Cardiac fibroblast (primary cell): ENCODE measurements at places on chromosomes 3 and 15.
A peak's percentile ranks its signal among the peaks of the same experiment; 100 is the strongest.

GRCh38 chr15:64855205-64855975 is 13.7 kb downstream of the PLEKHO2 start:
- peak; percentile 32 for DNase-seq

DNA sequence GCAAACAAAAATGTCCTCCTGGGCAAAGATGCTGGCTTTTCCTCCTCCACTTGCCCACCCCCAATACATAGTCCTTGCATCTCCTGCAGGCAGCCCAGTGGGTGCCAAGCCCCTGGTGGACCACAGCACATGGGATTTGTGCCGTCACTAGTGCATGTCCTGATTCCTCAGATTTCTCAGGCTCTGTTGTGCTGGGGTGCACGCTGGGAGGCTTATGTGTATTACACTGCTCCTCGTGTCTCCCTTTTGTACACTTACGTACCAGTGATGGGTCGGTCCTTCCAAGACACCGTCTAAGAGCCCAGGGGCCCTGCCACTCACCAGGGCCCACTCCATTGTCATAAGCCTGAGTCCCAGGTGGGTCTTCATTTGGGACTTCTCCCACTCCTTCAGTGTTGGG is 70.1 kb downstream of the PLXNA1 start:
- no peak for DNase-seq

- no peak for DNase-seq
Measured at GRCh38 chr15:55044162-55044561, 152.6 kb downstream of the RSL24D1 start.

DNA sequence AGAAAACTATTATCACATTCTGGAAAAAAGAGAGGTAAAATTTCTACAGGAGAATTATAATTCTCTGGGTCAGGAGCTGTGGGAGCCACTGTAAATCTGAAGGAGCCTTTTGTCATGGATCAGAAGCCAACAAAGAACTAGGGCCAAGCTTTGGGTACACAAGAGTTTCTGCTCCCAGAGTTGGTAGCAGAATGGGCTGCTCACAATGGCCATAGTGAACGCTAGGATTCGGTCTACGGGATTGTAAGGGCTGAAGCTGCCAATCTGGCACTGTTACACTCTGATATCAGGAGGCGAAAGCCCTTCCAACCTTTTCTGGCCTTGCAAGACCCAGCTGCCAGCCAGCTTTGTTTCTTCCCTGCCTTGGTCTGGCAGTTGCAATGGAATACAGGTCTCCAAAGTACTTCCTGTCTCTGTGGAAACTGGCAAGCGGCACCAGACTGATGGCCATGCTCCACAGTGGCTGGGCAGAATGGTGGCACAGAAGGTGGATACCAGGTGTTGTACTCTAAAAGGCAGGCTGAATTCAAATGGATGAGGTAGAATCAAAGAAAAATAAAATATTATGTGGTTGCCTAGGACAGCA is 831.7 kb downstream of the CADM2 start:
- DNase-seq, result no peak

DNA sequence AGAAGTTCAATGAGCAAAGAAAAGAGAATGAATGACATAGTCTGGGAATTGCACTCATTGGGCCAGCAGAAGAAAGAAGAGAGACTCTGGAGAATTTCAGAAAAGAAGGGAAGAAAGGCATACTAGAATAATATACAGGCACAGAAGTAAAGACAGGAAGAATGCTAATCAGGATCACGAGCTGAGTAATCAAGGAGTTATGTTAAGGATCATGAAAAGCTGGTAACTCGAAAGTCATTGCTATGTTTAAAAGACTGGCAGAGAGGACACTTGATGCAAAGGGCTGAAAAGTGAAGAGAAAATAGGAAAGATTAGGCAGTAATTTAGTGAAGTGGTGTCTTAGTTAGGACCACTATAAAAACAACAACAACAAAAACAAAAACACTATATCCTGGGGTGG is 284.1 kb downstream of the ZBBX start:
- no peak for DNase-seq

GRCh38 chr15:70170096-70170699 is 72.5 kb upstream of the TLE3 start:
- no peak for DNase-seq

DNA sequence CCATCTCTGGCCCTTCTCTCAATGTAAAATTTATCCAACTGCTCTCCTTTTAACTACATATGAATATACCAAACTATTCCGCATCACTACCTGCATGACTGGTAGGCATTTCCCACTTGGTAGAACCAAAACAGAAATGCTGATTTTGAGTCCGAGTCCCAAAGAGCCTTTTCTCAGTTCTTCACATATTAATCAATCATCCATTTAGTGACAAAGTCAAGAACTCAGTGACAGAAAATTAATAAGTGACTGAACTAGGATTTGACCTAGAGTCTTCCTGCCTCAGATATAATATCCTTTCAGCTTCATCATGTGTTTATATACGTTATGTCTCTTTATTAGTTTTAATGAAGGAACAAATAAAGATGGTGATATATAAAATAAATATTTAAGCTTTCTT is 700.6 kb upstream of the GOLIM4 start:
- no peak for DNase-seq

DNA sequence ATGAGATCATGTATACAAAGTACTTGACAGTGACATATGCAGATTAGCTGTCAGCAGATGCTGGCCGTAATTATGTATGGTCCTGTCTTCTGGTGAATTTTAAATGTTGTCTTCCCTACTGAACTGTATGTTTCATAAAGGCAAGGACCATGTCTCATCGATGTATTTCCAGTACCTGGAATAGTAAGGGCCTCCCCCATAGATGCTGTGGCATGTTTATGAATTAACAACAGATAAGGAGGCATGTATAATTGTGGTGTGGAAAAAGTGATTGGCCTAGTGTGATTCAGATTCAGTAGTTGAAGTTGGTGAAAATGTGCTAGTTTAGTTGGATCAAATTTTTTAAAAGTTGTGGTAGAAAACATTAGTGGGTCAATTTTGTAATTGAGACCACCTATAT is 202.7 kb upstream of the SLC2A2 start:
- no peak for DNase-seq
